A549 treated with dexamethasone at 1 μM for 4 hours (cell line): ENCODE measurements at places on chromosomes 2 and 18. TPM values are rescaled to one million over a fixed set of nuclear protein-coding genes. Genes with fewer than 3 reads are reported as not detected.

Gene CIB4
- 0.20 to 0.42 TPM in 2 of 5 replicates, not detected in the others for total RNA-seq

Gene XIRP2
- not detected in 5 replicates for total RNA-seq

Gene UGT1A5
- total RNA-seq: 0.06 TPM in 1 of 5 replicates, not detected in the others

Gene FN1
- total RNA-seq: 192 to 270 TPM (median 224 TPM) in 5 replicates

Gene RESP18
- not detected in 5 replicates for total RNA-seq

Gene XDH
- 0.83 to 1.6 TPM (median 1.1 TPM) in 5 replicates for total RNA-seq

Gene MAP3K19
- not detected in 5 replicates for total RNA-seq

Gene STARD6
- 0.21 TPM in 1 of 5 replicates, not detected in the others for total RNA-seq

Gene CTAGE1
- total RNA-seq: not detected in 5 replicates

Gene UPP2
- total RNA-seq: not detected in 5 replicates

Gene CHRND
- total RNA-seq: 0.07 to 0.09 TPM in 2 of 5 replicates, not detected in the others

Gene EFHD1
- total RNA-seq: 3.5 to 5.1 TPM (median 4.9 TPM) in 5 replicates

Gene NLRC4
- 0.04 to 0.11 TPM (median 0.08 TPM) in 5 replicates for total RNA-seq

Gene POTEC
- not detected in 5 replicates for total RNA-seq

Gene SATB2
- total RNA-seq: 2.1 to 4.3 TPM (median 3.4 TPM) in 5 replicates

Gene CD302
- total RNA-seq: 2.1 to 3.2 TPM (median 2.6 TPM) in 5 replicates

Gene SLC40A1
- total RNA-seq: 1.4 to 2.0 TPM (median 1.7 TPM) in 5 replicates

Gene IL18RAP
- 0.06 to 0.14 TPM (median 0.12 TPM) in 3 of 5 replicates, not detected in the others for total RNA-seq

Gene MROH2A
- total RNA-seq: 0.14 to 0.37 TPM (median 0.30 TPM) in 5 replicates

Gene CPLX4
- not detected in 5 replicates for total RNA-seq
